ENCODE measurements at places on chromosomes 2 and 18. TPM values are rescaled to one million over a fixed set of nuclear protein-coding genes. Genes with fewer than 3 reads are reported as not detected.

- no peak for DNase-seq
Observed at GRCh38 chr2:71244302-71244660, 17.4 kb upstream of the PAIP2B start.

- no peak for DNase-seq
Observed at GRCh38 chr2:24832521-24832920, 39.3 kb downstream of the CENPO start.

DNA sequence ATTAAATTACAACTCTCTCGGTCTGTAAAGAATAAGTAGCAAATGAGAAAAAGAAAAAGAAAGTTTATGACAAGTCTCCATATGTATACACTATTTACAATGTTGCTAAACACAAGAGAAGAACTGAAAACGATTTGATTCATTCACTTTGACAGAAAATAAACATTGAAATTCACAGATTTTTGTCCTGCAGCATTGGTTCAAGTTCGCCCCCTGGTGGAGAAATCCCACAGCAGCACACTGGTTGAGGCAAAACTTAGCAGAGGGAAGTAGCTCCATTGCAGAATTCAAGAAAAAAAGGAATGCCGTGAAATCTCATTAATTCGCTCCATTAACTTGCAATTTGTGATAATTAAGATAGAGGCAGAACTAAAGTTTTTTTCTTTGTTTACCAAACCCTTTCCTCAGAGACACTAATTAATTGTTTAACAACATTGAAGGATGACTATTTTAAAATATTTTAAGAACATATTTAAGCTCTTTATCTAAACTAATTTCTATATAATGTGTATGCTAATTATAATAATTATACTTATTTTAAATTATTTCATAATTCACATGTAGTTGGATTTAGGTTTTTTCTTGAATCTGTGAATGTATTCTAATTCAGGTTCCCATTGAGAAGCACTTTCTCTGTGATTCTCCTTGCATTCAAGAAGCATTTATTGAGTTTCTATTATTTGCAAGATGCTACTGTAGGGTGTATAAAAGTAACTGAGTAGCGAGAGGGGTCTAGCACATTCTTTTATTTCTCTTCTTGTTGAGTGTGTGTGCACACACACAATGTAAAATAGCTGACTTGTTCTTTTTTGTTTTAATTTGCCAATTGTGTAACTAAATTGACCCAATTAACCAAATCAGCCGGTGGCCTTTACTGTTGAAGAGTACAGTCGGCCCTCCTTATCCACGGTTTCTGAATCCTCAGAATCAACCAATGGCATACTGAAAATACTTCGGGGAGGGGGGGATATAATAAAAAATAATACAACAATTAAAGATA lies 74.1 kb downstream of the COL4A3 start:
- peak; percentile 92 for DNase-seq

DNA sequence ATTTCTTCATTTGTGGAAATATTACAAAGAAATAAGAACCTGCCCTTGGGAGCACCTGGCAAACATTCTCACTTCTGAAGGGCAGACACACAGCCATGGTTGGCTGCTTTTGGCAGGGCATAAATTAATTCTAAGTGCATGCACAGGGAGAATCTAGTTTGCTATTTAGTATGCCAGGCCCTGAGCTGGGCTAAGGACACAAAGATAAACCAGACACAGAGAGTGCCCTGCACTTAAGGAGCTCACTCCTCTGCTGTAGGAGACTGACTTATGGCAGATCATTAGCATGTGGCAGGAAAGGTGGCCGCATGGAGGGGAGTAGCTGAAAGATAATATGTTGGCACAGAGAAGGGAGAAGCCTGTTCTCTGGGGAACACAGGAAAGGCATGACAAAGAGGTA lies 367.0 kb downstream of the LPIN1 start:
- DNase-seq: no peak

- DNase-seq: no peak
Observed at GRCh38 chr2:133390156-133390555, 178.1 kb downstream of the NCKAP5 start.

GRCh38 chr2:108967757-108968156 lies 21.3 kb downstream of the EDAR start:
- no peak for DNase-seq

DNA sequence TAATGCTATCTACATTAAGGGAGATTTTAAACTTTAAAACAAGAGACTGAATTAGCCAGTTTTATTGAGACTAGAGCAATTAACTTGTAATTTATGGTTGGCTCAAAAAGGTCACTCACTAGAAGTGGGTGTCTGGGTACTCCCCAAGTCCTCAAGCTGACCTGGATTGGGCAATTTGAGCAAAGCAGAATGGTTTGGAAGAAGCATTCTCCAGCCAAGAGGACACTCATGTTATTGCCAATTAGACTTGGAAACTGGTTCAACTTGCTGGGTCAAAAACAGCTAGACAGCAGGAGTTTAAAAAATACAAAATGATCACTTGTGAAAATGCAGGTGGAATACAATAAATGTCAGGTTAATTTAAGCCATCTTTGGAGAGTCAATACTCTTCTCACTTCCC lies 29.5 kb upstream of the MYO1B start:
- no peak for DNase-seq

DNA sequence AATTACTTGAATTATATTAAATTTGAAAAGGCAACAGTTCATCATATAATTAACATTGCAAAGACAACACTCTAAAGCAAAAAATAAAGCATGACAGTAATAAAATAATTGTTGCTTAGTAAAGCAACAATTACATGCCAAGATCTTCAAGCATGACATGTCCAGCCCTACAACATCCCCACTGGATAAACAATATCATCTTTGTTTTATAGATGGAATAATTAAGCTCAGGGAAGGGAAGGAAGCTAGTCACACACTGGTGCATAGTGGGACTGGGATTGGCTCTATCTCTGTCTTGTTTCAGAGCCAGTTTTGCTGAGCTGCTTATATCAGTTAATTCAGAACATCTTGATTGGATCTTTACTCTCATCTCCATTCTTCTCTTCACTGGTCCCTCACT lies 49.9 kb upstream of the PARD3B start:
- DNase-seq: no peak

DNA sequence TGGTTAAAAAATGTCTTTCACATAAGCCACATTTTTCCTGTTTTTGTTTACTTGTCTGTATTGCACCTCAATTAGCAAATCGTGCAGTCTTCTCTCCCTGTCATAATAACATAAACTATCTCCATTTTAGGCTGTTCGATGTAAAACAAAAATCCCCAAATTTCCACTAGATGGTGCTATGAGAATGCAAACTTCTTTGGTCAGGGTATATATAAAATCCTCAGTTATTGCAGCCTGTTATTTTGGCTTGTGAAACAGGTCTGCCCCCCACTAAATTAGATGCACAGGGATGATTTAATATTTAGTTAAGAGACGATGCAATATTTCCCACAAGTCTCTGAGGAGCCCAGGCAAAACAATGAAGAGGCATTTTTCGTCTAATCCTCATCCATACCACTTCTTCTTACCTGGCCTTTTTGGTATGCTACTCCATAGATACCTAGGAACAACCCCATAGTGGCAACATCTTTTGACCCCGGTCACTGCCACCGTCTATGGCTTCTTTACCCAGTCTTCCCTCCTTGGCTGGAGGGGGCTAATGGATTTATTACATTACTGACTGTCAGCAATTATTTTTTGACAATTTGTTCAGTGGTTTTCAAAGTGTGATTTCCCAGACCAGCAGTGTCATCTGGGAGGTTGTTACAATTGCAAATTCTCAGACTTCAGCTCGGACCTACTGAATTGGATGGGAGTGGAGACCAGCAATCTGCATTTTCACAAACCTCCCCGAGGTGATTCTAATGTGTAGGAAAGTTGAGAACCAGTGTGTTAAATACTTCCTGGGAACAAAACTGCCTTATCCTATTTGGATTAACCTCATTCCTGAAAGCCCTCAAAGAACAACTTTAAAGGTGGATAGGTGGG lies 117.4 kb upstream of the CWC22 start:
- peak; percentile 56 for DNase-seq

DNA sequence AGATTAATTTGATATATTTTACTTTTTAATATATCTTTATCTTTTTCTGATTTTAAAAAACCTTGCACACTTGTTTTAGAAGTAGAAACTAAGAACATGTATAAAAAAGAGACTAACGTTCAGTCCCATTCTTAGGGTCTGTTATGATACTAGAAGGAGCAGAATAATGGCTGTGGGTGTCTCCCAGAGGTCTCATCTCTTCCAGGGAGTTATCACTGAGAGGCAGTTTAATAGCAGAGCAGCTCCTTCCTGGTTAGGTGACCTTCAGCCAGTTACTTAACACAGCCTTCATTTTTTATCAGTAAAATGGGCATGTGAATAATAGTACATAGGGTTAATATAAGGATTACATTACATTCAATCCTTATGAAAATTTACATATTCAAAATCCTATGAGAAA lies 40.6 kb downstream of the FBXO48 start:
- DNase-seq: no peak

- no peak for DNase-seq
Observed at GRCh38 chr2:144324446-144325045, 195.4 kb downstream of the ZEB2 start.

- DNase-seq: no peak
Observed at GRCh38 chr2:197613509-197613987, 61.8 kb downstream of the RFTN2 start.

DNA sequence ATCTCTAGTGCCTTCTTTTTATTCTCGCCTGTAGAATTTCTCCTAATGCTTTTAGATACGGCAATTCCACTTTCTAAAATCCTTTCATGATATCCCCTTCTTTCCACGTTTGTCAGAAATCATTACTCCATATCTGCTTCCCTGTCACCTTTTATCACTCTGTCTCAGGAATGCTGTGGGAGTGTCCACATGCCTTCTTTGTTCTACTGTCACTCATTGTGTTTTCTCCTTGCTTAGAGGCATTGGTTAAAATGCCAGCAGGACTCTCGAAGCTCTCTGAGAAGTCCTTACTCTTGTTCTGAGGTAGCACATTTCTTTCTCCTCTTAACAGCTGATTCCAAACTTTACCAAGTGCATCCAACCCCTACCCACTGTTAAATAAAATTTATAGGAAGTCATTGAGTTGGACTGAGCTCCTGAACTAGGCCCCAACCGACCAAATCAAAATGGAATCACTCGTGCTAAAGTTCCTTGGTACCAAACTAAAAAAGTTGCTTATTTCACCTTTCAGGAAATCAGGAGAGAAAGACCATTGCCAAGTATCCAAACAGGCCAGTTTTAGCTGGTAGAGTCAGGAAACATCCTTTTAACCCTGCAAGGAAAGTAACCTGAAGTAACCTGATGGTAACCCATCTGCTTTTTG lies 10.6 kb upstream of the GALNT5 start:
- peak; percentile 51 for DNase-seq

DNA sequence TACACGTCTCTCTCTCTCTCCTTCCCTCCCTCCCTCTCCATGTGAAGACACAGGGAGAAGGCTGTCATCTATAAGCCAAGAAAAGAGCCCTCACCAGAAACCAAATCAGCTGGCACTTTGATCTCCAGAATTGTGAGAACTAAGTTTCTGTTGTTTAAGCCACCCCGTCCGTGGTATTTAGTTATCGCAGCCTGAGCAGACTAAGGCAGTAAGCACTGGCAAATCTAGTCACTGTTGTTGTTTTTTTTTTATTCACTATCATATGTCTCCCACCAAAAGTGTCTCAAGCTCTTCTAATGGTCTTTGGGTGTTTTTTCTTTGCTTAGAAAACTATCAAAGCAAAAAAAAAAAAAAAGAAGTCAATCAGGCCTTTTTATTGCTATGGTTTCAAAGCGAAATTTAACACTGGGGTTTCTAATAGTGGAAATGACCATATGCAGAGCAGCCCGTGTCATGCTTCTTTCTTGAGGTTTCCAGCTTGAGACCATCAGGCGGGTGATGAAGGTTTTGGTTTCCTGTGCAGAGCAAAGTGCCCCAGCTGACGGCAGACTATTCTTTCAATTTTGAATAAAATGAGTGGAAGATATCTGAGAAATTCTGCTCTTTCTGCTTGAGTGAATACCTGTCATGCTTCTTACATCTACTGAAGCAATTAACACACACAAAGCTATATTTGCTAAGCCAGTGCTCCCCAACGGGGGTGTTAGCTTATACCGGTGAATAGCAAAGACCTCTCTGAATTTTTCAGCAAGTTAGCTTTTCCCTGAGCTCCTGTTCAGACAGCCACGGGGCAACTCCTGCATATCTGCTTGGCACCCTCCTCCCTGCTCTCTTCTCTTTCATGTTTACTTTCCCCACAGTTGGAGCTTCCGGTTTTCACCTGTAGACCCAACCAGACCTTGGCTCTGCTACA lies 394.1 kb upstream of the ATP5MC3 start:
- no peak for DNase-seq

DNA sequence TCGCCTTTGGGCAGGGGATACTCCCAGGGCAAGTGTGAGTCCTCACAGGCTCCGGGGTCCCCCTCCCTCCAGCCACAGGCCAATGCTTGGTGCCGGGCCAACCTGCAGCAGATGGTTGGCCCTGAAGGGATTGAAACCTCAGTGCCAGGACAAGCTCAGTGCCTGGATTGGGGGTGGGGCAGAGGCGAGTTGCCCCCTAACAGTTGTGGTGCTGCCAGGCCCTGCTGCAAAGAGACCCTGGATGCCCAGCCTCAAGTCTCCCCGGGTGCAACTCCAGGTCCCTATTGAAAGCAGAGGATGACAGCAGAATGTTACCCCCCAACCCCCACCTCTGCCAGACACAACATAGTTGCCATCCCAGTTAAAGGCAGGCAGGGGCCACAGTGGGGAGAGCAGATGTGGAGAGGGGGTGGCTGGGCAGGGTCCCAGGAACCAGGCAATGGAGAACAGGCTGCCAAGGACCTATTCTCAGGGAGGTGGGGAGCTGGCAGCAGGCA lies 9.5 kb upstream of the RNF103 start:
- DNase-seq: no peak

Gene STARD6
- total RNA-seq: not detected

Gene FBXO48
- 1.0 TPM for total RNA-seq

Gene ADD2
- 63.8 TPM for total RNA-seq

Gene HK2
- 31.5 TPM for total RNA-seq

Gene HSPE1
- total RNA-seq: 190 TPM

Data from endodermal cell (in vitro differentiated cells).